ENCODE measurements at places on chromosomes 5 and 9.

GRCh38 chr5:165130656-165131055 is 1625.2 kb downstream of the MAT2B start:
- no peak for DNase-seq

DNA sequence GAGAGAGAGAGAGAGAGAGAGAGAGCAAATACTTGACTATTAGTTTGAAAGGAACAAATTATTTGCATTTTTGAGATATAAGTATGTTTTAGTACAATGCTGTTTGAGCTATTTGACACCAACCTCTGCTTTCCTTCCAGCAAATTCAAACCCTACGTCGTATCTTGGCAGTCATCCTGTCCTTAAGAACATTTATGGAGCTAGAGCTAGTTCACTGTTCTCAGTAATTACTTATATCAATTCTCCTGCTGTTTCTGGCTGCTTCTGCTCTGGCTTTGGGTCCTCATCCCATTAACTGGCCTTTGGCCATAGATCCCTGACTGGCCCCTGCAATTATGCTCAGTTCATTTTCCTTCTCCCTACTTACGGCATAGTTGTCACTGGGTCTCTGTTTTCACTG is 19.9 kb upstream of the ERAP2 start:
- peak; percentile 48 for DNase-seq

DNA sequence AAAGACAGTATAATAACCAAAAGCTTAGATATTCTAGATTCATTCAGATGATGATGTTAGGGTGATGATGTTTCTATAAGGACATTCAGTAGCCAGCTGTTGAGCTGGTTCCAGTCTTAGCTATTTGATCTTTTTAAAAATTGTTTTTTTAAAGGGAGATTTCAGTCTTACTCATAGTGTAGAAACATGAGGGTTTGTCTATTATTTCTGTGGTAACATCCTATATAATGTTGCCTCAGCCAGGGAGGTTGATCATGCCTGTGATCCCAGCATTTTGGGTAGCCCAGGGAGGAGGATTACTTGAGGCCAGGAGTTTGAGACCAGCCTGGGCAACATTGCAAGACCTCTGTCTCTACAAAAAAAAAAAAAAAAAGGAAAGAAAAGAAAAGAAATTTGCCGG is 167.8 kb downstream of the DOCK2 start:
- DNase-seq = no peak

DNA sequence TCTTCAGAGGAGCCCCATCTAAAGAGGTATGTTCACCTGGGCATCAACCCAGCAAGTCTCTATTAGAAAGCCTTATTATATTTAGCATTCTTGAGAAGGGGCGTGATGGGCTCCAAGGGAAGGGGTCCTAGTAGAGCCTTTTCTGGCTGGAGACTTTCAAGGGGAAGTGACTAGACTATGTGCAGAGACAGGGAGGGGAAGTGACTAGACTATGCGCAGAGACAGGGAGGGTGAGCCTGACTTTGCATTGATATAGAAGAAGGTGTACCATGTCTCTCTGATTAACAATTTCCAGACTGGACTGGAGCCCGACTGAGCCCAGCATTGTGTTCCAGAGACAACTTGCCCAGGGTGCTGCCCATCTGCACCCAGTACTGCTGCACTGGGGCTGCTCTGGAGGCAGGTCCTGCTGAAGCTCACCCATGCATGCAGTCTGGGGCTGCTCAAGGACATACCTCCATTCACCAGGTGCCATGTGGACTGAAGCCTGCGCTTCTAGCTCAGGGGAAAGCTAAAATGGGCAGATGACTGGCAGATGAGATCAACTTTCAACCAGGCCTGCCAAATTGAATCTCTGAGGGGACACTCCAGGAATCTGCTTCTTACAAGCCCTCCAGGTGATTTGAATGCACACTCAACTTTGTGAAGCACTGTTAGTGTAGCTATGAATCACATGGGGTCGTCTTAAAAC is 83.0 kb upstream of the GNA14 start:
- no peak for DNase-seq

GRCh38 chr9:23669776-23670175 is 156.3 kb downstream of the ELAVL2 start:
- no peak for DNase-seq

DNA sequence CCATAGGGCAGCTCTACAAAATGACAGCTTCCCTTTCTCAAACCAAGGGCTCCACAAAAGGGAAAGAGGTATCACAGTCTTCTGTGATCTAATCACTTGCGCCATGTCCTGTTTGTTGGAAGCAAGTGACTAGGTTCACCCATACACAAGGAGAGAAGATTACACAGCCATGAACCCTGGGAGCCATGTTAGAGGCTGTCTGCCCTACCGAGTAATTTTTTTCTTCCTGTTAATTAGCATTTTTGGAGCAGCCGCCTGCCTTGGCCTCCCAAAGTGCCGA is 33.2 kb upstream of the GOLPH3 start:
- no peak for DNase-seq

DNA sequence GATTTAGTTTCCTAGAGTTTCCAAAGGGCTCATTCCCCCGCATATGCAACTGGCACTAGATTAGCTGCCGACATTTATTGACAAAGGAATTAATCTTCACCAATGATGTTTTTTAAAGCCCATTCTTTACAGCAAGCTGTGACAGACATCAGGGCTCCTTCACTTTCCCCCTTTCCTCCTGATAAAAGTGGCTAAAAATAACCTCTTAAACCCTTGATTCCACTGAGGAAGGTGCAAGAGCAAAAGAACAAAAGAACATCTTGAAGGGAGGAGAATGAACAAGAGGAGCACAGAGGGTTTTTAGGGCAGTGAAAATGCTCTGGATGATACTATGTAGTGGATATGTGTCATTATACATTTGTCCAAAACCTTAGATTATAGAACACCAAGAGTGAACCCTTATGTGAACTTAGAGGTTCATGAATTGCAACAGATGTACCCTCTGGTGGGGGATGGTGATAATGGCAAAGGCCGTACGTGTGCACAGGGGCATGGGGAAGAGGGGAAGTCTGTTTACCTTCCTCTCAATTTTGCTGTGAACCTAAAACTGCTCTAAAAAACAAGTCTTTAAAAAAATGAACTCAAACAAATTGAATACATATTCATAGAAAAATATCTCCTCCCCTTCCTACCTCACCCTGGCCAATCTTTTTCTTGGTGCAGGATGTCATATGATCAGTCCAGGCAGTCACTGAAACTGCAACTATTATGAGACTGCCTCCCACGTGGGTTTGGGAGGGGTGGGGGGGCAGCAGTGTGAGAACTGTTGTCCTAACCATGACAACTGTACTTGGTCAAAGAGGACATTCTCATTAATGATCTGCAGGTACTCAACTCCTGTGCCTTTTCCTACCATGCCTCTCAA is 83.0 kb downstream of the MARCHF3 start:
- no peak for DNase-seq

DNA sequence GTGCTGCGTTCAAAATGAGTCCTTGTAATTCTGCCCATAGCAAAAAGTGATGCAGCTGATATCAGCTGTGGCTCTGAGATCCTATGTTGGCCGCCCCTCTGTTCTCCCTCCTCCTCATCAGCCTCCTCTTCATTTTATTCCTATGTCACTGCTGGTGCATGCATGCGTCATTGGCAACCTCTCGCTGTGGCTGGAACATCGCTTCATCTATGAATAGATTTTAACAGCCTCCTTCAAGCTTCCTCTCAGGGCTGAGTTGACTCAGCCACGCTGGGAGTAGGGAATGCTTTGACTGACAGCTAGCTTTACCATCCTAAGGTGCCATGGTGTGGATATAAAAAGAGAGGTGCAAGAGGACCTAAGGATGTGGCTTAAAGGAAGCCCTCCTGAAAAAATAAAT is 303.5 kb downstream of the PLK2 start:
- DNase-seq = peak; percentile 29

GRCh38 chr9:91361291-91362050 is at the start of gene AUH:
TSS of gene AUH (minus strand) at chr9:91361918. CDS start at chr9:91361889, 29 bp downstream.
- DNase-seq = peak; percentile 86

DNA sequence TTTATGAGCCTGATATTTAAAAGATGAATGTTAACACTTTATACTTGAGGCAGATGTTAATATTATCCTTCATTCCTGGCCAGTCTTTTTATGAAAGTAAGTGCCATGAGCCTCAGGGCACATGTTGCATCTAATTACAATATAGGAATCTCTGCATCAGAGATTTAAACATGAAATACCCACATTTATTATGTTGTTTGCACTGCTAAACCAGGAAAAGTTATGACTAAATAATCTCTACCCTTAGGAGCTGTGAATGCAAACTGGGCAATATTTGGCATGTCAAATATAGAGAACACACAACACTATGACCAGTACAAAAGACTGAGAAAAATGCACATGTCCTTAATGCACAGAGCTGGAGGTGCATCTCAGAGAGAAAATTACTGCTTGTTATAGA is 526.1 kb upstream of the GRAMD2B start:
- no peak for DNase-seq

- DNase-seq = peak; percentile 52
Measured at GRCh38 chr5:72115296-72115695, 8.0 kb downstream of the MAP1B start.

DNA sequence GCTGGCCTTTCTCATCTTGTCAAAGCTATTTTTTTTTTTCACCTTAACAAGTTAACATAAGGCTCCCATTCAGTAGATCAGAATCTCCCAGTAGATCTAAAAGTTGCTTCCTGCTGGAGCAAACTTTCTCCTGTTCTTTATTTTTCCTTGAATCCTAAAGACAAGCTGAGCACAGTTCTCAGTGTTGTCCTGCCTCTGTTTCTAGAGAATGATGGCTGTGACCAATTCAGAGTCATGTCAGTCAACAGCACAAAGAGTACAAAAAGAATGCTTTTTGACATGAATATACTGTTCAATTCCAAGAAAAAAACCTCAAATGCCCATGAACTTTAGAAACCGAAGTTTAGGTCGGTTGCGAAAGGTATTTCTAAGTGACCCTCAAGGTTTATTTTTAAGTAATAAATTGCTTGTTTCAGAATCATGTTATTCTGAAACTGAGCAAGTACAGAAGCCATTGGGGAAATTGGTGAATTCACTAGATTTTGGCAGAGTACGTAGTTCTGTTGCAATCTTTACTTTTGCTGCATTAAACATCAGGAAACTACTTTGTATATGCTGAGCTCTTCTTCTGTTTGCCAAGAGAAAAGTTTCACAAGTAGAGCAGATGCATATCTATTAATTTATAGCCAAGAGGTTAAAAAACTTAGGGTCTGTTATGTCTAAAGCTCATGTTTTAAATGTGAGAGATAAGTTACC is 161.7 kb upstream of the RPS23 start:
- no peak for DNase-seq

GRCh38 chr5:173108914-173109313 is 35.4 kb upstream of the BNIP1 start:
- DNase-seq = no peak

DNA sequence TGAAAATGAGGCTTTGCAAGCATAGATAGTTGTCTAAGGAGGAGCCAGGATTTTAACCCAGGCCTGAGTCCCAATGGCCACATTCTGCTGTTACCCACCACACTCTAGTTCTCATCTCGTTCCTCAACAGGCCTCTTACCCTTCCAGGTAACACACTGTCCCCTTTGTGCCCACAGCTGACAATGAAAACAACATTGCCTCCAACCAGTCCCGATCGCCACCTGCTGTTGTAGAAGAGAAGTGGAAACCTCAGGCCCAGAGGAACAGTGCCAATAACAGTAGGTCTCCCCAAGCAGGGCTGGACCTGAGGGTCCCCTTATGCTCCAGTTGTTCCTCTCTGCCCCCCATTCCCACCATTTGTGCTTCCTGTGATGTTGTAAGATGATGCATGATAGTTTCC is 30.4 kb downstream of the AMBP start:
- no peak for DNase-seq

DNA sequence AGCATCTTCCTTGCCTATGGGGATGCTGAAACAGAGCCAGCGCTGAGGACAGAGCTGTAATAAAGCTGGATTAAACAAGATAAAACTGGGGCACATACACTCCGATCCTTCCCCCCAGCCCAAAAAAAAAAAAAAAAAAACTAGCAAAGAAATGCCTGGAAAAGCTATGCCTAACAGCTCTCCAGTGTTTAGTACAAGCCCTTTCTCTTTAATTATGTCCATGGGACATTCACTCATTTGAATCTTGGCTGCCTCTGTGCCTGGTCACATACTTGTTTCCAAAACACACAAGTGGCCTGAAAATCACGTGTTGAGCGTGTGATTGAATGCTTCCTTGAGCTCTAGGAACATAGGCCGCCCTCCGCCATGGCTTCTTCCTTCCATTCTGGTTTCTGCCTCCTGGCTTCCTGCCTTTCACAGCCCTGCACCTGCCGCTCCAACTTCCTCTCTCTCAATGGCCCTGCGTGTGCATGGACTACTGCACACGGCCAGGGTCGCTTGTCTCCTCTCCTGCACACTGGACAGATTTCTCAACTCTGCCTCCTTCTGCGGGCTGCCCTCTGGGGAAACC is 111.0 kb upstream of the RETREG1 start:
- DNase-seq = peak; percentile 52

GRCh38 chr5:56588131-56588487 is 227.2 kb upstream of the MAP3K1 start:
- DNase-seq = no peak

GRCh38 chr5:133962131-133962530 is 6.3 kb downstream of the C5orf15 start:
- no peak for DNase-seq

- DNase-seq = peak; percentile 94
Measured at GRCh38 chr5:177496727-177497291, 595 bp downstream of the PDLIM7 start.

DNA sequence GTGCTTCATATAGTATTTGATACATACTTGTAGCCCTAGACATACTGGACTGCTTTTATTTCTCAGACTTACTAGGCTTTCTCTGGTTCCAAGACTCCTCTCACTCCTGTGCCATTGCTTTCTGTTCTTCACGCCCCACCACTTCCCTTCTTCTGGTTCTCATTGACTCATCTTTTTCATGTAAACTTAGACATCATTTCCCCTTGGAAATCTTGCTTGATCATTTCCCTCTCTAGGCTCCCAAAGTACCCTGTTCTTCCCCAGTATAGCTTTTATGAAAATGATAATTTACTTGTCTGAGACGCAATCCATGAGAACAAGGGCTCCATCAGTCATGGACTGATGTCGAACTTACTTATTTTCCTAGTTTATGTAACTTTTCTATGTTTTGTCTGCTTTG is 83.5 kb downstream of the TLR4 start:
- DNase-seq = no peak

DNA sequence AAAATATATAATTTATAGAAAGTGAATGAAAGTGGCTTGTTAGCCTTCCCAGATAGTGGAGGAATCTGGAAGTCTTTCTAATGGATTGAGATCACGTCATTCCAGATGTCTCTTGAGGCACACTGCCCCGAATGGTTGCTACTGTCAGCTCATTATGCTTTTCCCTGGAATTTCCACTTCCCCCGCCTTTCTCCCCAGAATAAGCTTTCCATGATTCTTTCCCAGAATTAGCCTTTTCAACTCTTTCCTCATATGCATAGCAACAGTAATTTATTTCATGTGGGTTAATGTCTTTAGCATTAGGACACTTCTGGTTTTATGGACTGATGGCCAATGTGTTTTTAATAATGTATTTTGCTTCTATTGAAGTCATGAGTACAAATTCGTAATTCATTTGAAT is 81.5 kb downstream of the PALM2AKAP2 start:
- DNase-seq = peak; percentile 78

- DNase-seq = no peak
Measured at GRCh38 chr9:16062542-16063240, 509.8 kb downstream of the CCDC171 start.

GRCh38 chr5:176446884-176447590 is 1.1 kb upstream of the FAF2 start:
- DNase-seq = peak; percentile 36

All from left hindlimb (tissue), 1 donor.